Inflammatory macrophage treated with lipopolysaccharide for 1 hour (primary cell): ENCODE measurements at places on chromosomes 3 and 15.

GRCh38 chr3:64138046-64138445 lies 87.2 kb downstream of the PRICKLE2 start:
- DNase-seq, result no peak

DNA sequence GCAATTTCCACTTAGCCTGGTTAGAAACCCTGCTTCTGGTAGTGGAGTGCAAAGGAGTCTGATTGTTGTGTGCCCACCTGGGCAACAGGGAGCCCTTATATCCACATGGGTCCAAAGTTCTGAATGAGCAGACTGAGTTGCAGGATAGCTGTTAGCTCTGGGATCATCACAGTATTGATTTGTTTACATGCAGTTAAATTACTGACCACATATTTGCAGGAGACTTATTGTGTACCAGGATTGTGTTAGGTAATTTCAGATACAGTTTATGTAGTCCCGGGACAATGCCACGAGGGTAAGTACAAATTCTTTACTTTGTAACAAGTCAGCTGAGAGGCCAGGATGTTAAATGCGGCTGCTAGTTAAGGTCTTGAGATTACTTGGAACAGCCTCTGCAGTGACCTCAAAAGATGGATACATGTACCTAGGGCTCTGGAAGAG lies 18.8 kb downstream of the ARHGEF26 start:
- DNase-seq, result no peak

GRCh38 chr15:68409736-68410370 lies 22.1 kb downstream of the ITGA11 start:
- DNase-seq, result no peak

DNA sequence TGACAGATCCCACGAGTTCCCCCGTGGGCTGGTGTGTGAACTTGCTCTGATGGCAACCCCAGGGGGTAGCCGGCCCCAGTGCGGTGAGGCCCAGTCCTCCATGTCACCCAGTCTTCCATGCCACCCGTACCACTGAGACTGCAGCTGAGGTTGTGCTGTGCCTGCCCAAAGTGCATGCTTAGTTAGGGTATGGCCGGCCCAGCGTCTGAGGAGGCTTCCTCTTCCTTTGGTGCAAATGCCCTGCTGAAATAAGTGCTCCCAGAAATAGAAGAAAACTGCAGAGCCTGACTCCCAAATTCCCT lies 31.5 kb downstream of the MGLL start:
- no peak for DNase-seq

DNA sequence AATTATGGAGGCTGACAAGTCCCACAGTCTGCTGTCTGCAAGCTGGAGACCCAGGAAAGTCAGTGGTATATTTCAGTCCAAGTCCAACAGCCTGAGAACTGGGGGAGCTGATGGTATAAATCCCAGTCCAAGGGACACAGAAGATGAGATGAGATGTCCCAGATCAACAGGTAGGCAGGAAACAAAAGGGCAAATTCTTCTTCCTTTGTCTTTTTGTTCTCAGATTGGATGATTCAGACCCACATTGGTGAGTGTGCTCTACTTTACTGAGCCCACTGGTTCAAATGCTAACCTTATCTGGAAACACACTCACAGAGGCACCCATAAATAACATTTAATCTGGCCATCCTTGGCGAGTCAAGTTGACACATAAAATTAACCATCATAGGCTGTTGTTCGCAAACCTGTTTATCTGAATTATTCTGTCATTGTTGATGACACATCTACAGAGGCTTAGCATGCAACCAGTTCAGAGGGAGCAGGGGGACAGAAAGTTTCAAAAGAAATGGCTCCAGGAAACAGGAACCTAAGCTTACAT lies 62.7 kb upstream of the ITGA11 start:
- DNase-seq, result no peak

GRCh38 chr3:102360183-102360860 lies 74.5 kb upstream of the ZPLD1 start:
- DNase-seq, result no peak

- peak; percentile 66 for DNase-seq
Observed at GRCh38 chr15:90685591-90686434, 31.3 kb upstream of the BLM start.

DNA sequence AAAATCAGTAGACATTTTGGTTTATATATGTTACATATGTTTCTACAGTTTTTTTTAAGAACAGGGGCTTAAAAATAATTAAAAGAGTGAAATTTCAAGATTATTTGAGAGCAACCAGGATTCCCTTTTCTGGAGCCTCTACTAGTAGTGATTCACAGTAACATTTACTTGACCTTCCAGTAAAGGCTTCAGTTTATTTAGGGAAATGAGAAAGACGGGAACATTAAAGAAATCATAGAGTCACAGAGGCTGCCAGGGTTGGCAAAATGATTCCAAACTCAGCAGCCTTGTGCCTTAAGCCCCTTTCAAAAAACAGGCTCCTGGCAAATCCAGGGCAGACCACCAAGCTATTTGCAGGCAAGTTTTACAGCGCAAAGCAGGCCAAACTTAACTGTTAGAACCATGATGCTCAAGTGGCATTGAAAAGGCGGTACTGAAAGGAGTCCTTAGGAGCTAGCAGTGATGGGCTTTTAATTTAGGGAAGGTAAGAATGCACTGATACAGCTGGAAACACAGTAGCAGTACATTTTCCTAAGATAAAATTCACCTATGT lies 201.1 kb upstream of the ADAMTS9 start:
- DNase-seq, result no peak

GRCh38 chr3:53696401-53697172 lies 149.6 kb downstream of the CHDH start:
- no peak for DNase-seq

- no peak for DNase-seq
Observed at GRCh38 chr3:87052499-87053260, 61.7 kb upstream of the VGLL3 start.

DNA sequence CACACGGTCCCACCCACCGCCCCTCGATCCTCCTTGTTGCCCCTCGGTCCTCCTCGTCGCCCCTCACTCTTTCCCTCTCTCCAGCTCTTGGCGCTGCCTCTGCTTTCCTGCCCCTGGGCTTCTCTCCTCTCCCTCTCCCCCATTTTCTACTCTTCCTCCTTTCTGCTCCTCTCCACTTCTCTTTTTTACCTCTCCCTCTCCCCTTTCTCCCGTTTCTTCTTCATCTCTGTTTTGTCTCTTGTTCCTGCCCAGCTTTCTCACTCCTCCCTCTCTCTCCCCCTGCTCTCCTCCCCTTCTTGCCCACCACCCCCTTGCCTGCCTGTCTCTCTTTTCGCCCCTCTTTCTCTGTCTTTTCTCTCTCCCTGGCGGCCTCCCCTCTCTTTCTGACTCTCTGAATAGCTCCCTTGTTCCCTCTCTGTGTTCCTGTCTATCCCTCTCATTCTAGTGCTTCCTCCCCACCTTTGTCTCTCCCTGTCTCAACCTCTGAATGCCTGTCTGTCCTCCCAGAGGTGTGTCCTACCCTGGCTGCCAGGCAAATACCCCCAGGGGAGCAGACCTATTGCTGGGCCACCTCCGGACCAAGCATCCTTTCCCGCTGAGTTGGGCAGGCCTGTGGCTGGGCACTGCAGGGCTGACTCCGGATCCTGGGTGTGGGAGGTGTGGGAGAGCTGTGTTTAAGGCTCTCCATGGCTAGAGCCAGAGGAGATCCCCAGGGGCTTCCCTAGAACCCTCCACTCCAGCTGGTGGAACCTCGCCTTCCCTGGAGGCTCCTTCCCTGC lies 41.0 kb downstream of the EPHB3 start:
- DNase-seq, result peak; percentile 66

GRCh38 chr15:59268852-59269407 lies 62.3 kb downstream of the LDHAL6B start:
- DNase-seq, result no peak

DNA sequence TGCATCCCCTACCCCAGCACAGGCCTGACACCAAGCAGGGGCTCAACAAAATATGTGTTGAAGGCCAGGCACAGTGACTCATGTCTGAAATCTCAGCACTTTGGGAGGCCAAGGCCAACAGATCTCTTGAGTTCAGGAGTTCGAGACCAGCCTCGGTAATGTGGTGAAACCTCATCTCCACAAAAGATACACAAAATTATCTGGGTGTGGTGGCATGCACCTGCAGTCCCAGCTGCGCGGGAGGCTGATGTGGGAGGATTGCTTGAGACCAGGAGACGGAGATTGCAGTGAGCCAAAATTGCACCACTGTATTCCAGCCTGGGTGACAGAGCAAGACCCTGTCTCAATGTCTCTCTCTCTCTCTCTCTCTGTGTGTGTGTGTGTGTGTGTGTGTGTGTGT lies 30.7 kb upstream of the CYP11A1 start:
- no peak for DNase-seq

- DNase-seq, result no peak
Observed at GRCh38 chr3:18657858-18658820, 233.0 kb upstream of the SATB1 start.

GRCh38 chr3:49302613-49303012 lies 25.6 kb upstream of the C3orf62 start:
- DNase-seq, result no peak

GRCh38 chr15:60800299-60801072 lies 321.5 kb upstream of the ICE2 start:
- DNase-seq, result no peak

DNA sequence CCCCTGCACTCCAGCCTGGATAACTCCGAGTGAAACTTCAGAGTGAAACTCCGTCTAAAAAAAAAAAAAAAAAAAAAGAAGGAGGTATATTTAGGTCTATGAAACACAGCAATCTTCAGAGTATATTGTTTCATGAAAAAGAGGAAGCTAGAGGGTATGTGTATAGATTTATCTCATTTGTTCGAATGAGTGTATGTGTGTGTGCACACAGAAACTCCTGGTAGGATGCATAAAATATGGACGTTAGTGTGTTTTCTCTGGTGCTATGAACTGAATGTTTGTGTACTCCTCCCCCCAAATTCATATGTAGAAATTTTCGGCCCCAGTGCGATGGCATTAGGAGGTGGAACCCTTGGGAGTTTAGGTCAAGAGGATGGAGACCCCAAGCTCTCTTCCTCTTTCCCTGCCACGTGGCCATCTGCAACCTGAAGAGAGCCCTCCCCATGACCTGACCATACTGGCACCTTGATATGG lies 98.6 kb upstream of the KLF13 start:
- peak; percentile 28 for DNase-seq

DNA sequence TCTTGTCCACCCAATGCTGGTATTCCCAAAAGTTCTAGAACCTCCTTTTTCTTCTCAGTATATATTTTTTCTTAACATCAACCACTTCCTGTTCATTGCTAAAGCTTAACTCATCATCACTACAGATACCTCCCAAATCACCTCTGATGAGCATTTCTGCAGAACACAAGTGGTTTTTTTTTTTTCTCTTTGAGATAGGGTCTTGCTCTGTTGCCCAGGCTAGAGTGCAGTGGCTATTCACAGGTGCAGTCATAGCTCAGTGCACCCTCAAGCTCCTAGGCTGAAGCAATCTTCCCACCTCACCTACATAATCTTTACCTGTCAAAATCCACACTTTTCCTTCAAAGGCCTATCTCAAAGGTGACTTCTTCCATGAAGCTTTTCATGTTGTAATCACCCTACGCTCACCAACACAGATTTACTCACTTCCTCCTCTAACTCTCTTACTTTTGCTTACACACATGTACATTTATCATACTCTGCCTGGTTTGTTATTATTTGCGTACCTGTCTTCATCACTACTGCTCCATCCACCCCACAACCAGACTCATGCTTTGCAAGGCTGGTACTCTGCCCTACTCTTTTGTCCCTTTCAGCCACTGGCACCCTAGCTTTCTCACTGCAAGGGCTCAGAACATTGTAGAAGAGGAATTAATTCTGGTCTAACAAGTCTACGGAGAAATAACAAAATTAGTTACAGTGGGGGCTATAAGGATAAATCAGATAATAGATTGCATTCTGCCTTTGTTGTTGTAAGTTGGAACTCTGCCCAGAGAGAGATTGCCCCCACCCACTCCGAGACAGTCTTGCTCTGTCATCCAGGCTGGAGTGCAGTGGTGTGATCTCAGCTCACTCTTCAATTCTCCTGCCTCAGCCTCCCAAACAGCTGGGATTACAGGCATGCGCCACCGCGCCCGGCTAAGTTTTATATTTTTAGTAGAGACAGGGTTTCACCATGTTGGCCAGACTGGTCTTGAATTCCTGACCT lies 27.5 kb downstream of the HERC1 start:
- no peak for DNase-seq

DNA sequence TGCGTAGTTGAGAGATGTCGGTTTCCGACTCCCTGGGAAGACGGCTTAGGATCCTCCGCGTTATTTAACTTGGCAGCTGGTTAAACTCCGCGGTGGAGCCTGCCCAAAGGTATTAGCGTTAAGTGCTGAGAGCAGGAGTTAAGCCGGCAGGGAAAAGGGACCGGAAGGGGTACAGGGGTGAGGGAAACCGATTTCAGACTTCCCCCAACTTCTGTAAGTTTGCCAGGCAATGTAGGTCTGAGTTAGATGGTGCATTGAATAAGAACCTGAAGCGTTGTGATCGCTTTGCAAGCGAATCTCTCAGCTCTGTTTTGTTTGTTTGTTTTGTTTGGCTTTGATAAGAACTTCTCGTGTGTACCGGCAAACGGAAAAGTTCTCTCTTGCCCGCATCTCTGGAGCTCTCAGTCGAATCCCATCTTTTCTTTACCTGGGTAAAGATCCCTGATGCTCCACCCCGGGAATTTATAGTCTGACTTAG lies 6.0 kb upstream of the FEZF2 start:
- no peak for DNase-seq

DNA sequence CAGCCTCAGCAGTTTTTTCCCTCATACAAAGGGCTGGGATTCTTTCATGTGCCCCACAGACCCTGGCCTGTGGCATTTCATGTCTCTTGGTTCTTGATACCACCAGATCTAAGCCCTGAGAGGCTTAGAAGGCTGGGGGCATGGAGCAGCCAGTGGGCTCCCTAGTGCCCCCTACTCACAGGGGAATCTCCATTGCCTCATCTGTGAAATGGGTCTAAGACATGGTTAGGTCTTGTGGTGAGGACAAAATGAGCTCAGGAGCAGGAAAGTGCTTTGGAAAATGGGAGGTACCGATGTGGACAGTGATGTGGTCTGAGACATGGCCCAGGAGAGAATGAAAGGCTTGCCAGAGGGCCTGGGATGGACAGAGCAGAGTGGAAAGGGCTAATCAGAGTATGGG lies 94.3 kb downstream of the SMAD6 start:
- DNase-seq, result no peak

- DNase-seq, result no peak
Observed at GRCh38 chr3:120841264-120841663, 66.7 kb upstream of the STXBP5L start.

- no peak for DNase-seq
Observed at GRCh38 chr3:20857636-20858035, 671.6 kb upstream of the SGO1 start.

DNA sequence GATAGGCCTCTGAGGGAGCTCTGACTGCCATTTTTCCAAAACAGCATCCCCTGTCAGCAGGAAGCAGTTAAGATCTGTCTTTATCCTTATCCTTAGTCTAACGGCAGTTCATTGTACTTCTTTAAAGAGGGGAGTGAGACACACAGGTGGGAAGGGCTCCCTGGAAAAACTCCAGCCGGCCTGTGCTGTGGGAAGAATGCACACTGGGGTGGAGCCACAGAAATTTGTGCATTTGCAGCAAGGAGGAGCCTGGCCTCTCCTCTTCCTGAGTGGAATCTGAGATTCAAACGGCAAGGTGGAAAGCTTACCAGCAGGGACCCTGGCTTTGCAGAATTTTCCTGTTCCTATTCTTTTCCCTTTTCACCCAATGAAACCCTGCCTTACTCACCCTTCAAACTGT lies 1209.4 kb downstream of the ROBO2 start:
- no peak for DNase-seq
